ENCODE measurements at places on chromosomes 6 and 20.

GRCh38 chr6:157172231-157172701 lies 151.1 kb downstream of the TMEM242 start:
- DNase-seq: no peak

DNA sequence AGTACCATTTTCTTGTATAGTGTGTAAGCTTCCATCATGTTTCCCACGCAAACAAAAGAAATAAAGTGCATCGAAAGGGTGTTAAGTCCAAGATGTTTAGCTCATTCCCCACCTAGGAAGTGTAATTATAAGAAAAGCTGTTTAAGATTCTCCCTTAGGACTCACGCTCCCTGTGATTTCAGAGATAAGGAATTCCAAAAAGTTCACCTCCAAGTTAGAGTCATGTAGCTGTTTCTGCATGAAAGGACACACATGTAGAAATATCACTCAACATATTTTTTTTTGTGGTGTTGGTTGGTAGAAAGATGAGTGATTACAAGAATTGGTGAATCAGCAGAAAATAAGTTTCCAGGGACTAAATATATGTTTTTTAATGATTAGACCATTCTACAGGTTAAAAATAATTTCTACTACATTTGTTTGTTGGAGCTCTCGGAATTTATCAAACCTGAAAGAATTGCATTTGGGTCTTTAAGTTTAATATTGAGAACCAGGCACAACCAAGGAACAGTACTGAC lies 10.4 kb downstream of the OPN5 start:
- DNase-seq: no peak

GRCh38 chr6:14109411-14109826 lies 8.2 kb upstream of the CD83 start:
- no peak for DNase-seq

DNA sequence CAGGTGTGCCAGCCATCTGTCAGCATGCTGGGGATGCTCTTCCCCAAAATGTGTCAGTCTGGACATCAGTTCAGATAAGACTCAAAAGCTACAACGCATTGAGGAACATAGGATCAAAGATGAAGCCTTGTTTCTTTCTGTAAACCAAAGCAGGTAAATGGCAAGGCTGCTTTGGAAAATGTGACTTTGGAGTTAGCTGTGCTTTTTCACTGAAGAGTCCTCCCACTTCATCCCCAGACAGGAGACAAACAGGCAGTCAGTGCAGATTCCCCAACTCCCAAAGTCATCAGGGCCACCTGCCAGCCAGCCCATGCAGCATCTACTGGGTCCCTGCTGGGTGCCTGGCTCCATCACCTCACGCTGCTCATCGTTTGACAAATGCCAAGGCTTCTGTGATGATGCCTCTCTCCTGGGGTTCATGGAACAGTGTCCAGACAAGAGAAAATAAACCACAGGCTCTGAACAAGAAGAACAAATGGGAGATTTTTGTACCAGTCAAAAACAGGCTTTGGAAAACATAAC lies 205.0 kb upstream of the BTBD3 start:
- no peak for DNase-seq

GRCh38 chr6:154605178-154605881 lies 94.8 kb upstream of the CNKSR3 start:
- DNase-seq: no peak

GRCh38 chr20:59958123-59958522 lies at the start of gene CDH26:
Gene CDH26, plus strand, starts transcription at chr20:59958423. Its CDS starts 304 bp downstream, at chr20:59958727.
- no peak for DNase-seq

DNA sequence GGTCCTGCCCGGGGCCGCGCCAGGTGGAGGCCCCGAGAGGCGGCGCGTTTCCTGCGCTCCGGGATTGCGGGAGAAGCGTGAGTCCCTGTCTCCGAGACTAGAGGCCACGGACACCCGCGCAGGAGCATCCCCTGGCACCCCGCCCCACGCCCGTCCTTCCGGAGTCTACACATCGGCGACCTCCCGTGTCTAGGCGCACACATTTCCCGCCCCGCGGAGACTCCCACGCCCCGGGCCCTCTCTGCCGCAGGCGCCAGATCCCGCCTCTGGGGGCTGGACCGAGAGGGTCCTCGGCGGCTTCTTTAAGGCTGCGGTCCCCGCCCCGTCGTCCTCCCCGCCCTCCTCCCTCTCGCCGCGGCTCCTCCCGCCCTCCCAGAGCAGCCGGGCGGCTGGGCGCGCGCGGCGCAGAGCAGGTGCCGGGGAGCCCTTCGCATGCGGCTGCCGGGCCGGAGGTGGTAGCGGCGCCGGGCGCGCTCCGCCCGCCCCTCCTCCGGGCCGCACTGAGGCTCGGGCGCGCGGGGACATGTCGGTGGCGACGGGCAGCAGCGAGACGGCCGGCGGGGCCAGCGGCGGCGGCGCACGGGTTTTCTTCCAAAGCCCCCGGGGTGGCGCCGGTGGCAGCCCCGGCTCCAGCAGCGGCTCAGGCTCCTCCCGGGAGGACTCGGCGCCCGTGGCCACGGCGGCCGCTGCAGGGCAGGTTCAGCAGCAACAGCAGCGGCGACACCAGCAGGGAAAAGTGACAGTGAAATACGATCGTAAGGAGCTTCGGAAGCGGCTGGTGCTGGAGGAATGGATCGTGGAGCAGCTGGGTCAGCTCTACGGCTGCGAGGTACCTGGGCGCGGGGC lies at the start of gene PPP1R14C:
Gene PPP1R14C (plus strand): TSS at position 375 of the 846 bp plus-strand sequence. CDS start 149 bp downstream, at position 524.
- DNase-seq: no peak

DNA sequence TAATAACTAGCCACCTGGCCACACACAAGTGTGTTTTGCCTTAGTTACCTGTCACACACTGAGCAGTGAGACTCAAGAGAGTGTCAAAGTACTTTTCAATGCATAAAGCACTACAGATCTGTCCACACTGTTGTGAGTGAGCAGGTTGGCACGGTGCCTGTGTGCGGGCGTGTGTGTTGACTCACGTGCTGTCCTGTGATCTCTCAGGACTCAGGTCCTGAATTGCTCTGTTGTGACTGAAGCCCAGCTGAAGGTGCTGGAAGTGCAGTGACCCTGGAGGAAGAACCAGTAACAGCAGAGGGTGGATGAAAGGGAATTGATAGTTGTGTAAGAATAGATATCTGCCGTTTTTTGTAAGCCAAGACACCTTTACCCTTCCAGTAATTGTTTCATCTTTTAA lies 18.3 kb downstream of the SLC16A10 start:
- no peak for DNase-seq

DNA sequence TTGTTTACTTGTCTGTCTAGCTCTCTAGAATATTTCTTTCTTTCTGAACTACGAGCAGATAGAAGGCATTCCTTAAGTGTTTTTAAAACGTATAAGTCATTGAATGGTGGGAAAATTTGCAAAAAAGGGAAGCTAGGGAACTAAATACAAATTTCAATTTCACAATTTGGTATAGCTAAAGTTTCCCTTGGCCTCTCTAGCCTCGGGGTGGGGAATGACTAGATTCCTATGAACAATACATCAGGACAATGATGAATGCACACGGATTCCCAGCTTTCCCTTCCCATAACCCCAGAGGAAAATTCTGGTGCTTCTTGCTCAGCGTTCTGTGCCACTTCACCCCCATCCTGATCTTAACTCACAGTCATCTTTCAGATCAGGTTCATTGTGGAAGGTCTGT lies 113.3 kb upstream of the ASF1A start:
- no peak for DNase-seq

GRCh38 chr20:51856432-51856831 lies 54.1 kb upstream of the SALL4 start:
- DNase-seq: no peak

DNA sequence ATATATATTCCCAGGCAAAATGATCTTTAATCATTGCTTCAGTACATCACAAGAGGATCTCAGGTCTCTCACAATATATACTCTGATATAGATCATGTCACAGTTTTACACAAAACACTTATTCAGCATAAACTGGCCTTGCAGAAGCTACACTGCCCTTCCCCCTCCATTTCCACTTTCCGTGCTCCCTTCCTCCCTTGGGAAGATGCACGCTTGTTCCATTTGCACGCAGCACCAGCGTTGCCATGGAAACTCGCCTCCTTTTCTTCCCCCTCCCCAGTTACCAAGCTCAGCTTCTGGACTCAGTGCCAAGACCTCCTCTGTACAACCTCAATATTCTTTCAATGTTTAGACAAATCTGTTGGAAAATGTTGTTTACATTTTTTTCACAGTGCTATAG lies 154.6 kb downstream of the RFPL4B start:
- DNase-seq: no peak

GRCh38 chr6:20810727-20811108 lies 276.5 kb downstream of the CDKAL1 start:
- no peak for DNase-seq

DNA sequence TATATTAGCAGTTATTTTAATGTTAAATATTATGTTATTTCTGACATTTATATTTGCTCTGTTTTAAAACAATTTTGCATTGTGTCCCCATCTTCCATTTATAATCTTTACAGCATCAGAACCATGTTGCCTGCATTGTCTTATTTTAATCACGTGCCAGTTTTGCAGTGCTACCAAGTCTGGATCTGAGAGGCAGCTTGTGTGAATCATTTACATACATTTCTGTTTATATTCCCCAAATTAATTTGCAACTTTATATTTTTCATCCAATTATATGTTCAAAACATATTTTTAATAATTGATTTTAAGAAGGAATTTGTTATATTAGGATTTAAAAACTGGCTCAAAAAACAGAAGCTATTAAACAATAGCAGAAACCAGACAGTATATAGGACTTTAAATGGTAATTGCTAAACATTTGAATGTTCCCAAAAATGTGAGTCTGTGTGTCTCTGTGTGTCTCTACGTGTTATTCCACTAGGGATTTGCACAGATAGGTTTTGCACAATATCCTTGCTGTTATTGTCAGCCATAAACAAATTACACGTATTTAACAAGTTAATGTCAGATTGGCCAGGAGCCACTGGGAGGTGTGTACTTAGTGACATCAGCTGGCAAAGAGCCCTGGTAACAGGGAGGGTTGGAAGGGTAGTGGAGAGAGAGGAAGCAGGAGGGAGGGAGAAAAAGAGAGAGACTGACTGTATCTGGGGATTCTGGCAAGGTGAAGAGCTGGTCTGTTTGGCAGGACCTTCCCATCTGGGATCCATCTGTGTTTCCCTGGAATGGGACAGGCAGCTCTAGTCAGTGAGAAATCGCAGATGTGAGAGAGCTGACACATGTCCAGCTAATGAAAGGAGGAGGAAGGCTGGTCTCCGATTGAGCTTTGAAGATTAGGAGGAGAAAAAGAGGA lies 72.1 kb downstream of the CBFA2T2 start:
- no peak for DNase-seq

DNA sequence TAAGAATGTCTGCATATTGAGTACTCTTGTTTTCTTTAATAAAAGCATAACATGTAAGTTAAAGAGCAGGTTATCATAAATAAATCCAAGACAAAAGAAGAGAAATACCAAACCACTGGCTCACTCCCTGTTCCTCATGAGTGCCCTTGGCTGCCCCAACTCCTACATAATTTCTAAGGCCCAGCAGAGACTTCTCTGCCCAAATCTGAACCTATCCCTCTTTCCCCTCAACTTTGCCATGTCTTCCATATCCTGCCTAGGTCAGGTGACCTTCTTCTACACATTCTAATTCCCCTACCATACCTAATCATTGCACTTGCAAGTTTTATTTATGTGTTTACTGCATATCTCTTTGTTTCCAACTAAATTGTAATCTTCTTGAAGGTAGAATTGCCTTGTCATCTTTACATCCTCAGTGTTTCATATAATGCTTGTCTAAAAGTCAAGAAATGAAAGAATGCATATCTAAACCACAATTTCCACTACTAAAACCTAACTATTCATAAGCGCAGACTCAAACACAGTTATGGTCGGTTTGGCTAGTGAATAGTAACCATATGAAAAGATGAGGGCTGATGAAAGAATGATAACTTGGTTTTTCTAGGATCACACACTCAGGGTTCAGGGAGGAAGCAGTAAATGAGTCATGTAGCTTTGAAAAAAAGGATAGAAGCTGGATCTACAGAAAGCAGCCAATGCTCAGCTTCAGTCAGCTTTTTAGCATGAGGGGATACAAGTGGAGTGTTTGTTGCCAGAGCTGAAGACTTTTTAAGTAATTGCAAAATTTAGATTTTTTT lies 53.3 kb upstream of the EYA4 start:
- no peak for DNase-seq

GRCh38 chr6:15796130-15796771 lies 133.4 kb upstream of the DTNBP1 start:
- no peak for DNase-seq

GRCh38 chr20:63472862-63473390 lies 471 bp upstream of the KCNQ2 start:
- DNase-seq: no peak
